ENCODE measurements at places on chromosomes 6 and 20. TPM values are rescaled to one million over a fixed set of nuclear protein-coding genes. Genes with fewer than 3 reads are reported as not detected.
A peak's percentile ranks its signal among the peaks of the same experiment; 100 is the strongest.

DNA sequence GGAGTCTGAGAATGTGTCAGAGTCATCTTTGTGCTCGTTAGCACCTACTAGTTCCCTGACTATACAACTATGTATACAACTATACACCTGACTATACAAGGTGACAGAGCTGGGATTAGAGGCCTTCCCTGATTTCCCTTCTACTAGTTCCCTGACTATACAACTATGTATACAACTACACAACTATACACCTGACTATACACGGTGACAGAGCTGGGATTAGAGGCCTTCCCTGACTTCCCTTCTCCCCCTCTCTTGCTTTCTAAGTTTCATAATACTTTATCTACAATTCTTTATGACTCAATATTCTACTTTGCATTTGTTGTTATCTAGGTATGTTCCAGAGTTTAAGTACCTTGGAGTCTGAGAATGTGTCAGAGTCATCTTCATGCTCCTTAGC lies 68.0 kb downstream of the HS3ST5 start:
- DNase-seq, result no peak

- DNase-seq, result no peak
Observed at GRCh38 chr6:63757826-63758225, 122.2 kb downstream of the PHF3 start.

DNA sequence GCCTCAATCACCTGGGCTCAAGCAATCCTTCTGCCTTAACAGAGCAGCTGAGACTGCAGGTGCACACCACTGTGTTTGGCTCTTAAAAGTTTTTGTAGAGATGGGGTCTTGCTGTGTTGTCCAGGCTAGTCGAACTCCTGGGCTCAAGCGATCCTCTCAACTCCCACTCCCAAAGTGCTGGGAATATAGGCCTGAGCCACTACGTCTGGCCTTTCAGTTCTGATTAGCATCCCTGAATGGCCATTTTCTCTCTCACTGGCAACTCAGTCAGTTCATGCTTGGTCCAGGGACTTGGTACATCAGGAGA lies 28.5 kb downstream of the DNMT3B start:
- no peak for DNase-seq

DNA sequence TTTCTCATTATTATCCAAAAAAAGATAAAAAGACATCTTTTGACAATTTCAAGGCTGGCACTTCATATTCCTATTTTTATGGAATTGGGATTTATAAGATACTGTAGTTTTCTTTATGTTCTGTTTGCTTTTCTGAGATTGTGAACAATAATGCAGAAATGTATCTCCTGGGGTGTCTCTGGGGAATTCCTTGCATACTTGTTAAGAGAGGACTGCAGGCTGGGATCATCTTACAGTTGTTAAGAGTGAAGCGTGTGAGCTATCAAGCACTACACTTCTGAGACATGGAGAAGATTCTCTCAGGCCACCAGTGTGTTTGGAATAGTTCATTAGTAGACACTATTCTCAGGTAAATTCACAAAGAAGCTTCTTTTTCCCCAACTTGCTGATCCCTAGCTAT lies 963.3 kb upstream of the GJE1 start:
- DNase-seq, result no peak

DNA sequence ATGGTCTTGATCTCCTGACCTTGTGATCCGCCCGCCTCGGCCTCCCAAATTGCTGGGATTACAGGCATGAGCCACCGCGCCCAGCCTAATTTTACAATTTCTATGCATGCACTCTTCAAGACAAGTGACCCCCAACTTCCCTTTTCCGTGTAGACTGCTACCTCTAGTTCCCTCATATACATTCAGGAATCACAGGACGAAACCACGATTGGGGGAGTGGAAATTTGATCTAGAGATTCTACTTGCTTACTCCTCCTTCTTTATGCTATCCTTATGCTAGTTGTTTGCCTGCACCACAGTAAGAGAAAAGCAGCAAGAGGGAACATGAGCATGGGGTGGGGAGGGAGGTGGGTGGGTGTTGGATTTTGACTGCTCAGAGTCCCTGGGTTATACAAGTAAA lies 34.9 kb downstream of the OSTM1 start:
- no peak for DNase-seq

DNA sequence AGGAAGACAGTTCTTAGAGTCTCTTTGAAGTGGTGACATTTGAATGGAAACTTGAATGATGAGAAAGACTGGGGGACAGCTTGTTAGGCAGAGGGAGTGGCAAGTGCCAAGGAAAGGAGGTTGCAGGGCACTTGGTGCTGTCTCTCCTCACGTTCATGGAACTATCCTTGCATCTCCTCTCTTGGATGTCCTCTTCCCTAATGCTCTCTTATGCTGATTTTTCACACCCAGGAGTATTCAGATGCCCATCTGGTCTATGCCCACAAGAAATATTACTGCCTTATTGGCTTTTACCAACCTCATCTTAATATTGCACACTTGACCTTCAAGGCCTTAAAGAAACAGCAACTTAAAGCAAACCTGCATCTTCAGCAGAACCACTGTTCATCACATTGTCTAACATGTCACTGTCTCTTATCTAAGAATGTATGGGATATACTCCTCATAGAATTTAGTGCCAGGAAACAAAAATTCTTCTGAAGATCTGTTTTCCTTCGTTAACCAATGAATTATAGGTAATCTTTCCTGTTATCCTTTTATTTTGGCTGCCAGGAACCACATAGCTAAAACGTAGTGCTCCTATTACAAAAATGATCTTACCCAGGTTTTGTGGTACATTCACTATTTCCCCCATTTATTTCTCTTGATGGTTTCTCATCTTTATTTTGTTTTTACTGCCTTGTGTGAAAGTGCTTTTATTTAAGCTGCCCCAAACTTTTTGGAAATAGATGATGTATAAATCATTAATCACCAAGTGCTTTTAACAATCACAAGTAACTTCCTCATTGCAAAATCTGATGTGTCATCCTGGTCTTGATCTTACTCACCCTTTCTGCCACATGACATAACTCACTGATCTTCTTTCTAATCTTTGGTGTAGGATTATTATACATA lies 12.8 kb downstream of the RGS17 start:
- DNase-seq, result no peak

DNA sequence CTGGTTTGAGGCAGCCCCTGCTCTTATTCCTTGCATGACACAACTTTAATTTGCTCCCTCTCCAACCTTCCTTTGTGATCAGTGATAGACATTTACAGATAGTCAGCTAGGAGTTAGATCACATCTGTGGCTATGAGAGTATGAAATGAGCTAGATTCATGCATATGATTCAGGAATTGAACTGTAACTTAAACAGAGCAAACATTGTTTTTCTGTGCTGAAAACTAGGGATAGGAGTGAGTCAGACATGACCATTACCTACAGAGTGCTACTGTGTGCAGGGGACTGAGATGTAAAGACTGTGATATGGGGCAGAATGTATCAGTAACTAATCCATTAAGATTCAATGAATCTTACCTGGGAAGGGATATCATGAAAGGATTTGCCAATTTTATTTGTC lies 279.4 kb upstream of the SPTLC3 start:
- no peak for DNase-seq

The PKIB gene
- total RNA-seq, result 46.5 TPM

DNA sequence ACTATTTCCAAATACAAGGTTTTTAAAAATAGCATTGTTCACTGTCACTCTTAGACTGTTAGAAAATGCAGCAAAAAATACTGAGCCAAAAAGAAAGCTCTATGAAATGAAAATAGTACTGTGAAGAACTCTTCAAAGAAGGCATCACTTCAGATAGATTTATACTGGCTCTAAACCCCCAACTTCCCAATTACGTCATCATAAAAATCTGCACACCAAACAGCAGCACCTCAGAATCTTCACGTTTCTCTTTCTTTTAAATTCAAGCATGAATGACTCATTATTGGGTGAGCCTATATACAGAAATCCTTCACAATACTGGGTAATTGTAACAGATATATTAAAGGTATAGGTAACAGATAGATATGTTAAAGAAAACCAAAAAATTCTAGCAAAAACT lies 208.4 kb upstream of the HTR1E start:
- DNase-seq, result no peak

- no peak for DNase-seq
Observed at GRCh38 chr20:62725596-62726268, 17.1 kb downstream of the NTSR1 start.

- no peak for DNase-seq
Observed at GRCh38 chr20:19867940-19868371, 109.9 kb downstream of the RIN2 start.

GRCh38 chr6:149031859-149032598 lies 285.2 kb downstream of the UST start:
- DNase-seq, result no peak

DNA sequence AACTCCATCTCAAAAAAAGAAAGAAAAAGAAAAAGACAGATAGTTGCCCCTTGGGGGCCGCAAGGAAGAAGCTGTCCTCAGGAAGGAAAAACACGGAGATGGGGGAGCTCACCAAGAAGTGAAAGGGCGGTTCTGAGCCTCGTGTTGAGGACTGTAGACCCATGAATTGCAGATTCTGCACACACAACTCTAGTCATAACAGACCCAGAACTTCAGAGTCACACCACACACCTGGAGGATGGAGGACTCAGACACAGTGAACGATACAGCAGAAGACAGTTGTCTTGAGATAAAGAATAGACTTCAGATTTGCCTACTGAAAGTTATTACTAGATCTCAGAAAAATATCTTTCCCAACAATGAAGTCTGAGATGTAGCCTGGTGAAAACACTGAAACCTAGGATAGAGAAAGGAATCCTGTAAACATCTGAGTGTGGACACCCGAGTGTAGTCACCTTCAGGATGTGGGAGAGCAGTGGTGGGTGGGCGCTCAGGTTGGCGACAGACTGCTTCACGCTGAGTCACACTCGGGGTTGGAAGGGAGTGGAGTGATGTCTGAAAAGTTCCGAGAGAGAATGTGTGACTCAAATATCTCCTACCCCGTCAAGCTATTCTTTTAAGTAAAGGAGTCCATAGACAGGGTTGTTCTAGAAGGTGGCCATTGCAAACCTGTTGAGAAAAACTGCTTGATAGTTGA lies 88.1 kb downstream of the MAP3K4 start:
- no peak for DNase-seq

The ZNF335 gene
- total RNA-seq, result 21.1 TPM

DNA sequence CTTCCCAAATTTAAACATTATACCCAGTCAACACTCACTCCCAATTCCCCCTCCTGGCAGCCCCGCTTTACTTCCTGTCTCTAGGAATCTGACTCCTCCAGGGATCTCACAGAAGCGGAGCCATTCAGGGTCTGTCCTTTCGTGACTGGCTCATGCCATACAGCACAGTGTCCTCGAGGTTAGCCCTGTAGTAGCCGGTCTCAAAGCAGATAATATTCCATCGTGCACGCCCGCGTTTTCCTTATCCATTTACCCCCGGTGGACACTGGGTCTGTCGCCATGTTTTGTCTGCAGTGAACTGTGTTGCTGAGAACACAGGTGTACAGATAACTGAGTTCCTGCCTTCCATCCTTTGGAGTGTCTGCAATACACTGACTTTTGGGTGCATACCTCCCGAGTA lies 95.3 kb downstream of the TTLL2 start:
- DNase-seq, result peak; percentile 42

The WFDC5 gene
- total RNA-seq, result not detected

The GTF2H4 gene
- total RNA-seq, result 58.2 TPM

The MUCL3 gene
- total RNA-seq, result 0.20 TPM

The LAMA4 gene
- total RNA-seq, result 1.0 TPM

GRCh38 chr6:149445095-149445466 lies 39.7 kb downstream of the ZC3H12D start:
- no peak for DNase-seq

DNA sequence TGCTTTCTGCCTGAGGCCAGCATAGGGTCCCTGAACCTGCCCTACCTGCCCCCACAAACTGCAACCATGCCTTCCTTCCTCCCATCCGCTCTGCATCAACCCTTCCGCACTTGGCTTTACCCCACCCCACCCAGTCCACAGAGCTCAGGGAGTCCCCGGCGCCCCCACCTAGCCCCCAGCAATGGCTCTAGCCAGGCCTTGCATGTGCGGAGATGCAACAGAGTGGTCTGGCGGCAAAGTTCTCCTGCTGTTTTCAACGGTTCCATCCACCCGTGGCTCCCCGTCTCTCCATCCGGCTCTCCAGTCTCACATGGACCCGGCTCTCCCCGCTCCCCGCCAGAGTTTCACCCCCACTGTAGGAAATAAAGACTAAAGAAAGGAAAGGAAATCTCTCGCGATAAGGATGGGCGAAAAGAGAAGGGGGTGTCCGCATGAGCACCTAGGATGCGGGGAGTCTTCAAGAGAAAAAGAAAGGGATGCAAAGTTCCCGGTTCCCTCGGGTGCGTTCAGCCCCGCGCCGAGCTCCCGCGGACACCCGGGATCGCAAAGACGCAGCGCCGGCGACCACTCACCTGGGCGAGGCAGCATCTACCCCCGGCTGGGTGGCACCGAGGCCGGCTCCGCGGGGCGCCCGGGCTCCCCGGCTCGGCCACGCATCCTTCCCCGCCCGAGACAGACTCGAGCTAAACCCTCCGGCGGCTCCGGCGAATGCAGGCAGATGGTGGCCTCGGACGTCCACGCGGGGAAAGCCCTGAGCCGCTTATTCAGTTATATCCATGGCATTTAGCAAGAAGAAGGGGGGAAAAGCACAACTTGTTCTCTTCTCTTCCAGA lies 579 bp downstream of the LRFN2 start:
- DNase-seq, result no peak

The FRK gene
- 0.15 TPM for total RNA-seq

The PACRG gene
- 0.26 TPM for total RNA-seq

DNA sequence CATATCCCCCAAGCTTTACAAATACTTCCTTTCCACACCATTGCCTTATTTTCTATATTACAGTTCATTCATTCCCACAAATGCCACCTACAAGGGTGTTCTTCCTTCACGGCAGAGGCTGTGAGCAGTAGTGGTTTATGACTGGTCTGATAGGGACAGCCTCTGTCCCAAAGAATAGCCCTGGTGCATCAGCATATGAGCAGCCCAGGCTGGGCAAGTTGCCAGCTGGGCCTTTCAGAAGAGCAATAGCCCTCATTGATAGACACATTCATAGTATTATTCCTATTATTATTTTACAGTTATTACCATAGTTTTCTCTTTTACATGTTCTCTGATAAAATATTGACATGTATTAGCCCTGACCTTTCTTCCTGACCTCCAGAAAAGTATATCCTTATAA lies 149.9 kb downstream of the MMS22L start:
- DNase-seq, result no peak

DNA sequence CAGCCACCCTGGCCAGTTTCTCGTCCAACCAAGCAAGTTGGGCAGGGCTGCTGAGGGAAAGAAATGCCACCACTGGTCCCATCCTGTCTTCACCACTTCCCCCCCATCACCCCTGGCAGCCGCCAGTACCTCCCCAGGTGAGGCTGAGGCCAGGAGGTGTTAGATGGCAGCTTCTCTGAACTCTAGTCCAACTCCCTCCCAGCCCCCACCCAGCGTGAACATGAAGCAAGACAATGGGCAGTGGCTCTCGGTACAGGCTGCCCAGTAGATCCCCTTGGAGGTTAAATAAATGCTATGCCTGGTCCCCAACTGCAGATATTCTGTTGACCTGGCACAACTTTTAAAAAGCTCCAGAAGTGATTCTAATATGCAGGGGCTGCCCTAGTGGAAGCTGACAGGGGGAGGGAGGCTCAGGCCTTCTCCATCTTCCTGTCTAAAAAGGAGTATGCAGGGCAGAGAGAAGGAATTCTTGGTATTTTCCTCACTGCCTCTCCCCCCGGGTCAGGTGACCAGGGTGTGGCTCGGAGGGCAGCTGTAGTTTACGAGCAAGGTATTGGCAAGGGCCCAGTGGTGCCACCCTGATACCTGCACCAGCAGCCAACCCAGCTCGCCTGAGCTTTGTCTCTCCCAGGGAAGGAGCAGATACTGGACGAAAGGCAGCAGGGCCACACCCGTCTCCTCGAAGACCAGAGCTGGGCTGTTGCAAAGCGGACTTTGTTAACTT lies 25.7 kb downstream of the KCNK5 start:
- peak; percentile 51 for DNase-seq

Measured in H9 (cell line).